ENCODE measurements at places on chromosomes 6 and 20. TPM values are rescaled to one million over a fixed set of nuclear protein-coding genes. Genes with fewer than 3 reads are reported as not detected.

- peak overlapping the region; percentile 95 for H3K27ac ChIP-seq
- H3K4me1 ChIP-seq, result no peaks in the 10 kb centered on the region
- peak; percentile 65 for DNase-seq
- H3K4me3 ChIP-seq, result peak overlapping the region; percentile 98
These were observed 585 bp downstream of the PIM1 start for GRCh38 chr6:37170273-37171200.

- H3K4me3 ChIP-seq, result peak overlapping the region; percentile 61
- H3K27me3 ChIP-seq, result no peaks in the 10 kb centered on the region
- peak overlapping the region; percentile 73 for H3K27ac ChIP-seq
These were observed 1.5 kb downstream of the SYNDIG1 start for GRCh38 chr20:24470746-24471582.

GUCA1A gene
- total RNA-seq, result not detected

- H3K27ac ChIP-seq, result no peak overlapping the region
- no peak overlapping the region for H3K4me3 ChIP-seq
- no peaks in the 10 kb centered on the region for H3K27me3 ChIP-seq
These were observed 49.5 kb upstream of the FBXO30 start for GRCh38 chr6:145863988-145864616.

DNA sequence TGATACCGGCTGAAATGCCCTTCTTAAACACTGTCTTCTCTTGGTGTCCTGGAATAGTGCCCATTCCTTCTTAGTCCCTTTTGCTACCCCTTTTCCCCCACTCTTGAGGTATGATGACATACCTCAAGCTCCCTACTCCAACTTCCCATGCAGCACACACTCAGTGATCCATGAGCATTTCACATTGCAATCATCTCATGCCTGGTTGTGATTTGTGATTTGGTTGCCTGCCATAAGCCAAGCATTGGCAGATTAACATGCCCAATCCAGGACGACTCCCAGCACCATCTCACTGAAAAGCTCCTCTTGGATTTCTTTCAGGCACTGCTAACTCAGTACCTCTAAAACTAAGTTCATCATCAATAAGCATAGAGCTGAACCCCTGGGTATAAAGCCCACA, 14.7 kb upstream of the PTPRA start:
- H3K27me3 ChIP-seq, result no peaks in the 10 kb centered on the region
- H3K27ac ChIP-seq, result no peak overlapping the region
- H3K4me3 ChIP-seq, result no peak overlapping the region

SNAP25 gene
- 9.3 TPM for total RNA-seq

EYS gene
- total RNA-seq, result not detected

DNA sequence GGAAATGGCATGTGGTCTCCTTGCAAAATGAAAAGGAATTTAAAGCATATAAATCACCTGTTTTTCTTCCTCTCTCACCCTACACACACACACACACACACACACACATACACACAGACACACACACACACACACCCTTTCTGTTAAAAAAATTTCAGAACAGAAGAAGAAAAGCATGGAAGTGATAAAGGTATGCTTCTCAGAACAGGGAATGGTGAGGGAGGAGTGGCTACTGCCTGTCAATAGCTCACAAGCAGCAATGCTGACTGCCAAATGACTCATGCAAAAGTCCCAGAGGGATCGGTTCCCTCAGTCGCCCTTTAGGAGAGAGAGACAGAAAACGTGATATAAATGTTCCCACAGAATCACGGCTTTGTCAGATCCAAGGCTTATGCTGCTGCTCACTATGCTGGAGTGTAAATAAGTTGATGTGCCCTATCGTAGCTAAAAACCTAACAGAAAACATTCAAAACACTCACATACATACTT, 102.6 kb downstream of the IBTK start:
- no peak overlapping the region for H3K4me3 ChIP-seq
- H3K36me3 ChIP-seq, result no peaks in the 10 kb centered on the region
- no peaks in the 10 kb centered on the region for H3K27me3 ChIP-seq
- DNase-seq, result peak; percentile 76
- peak overlapping the region; percentile 89 for H3K27ac ChIP-seq
- no peaks in the 10 kb centered on the region for H3K4me1 ChIP-seq

GRCh38 chr20:64138276-64138815, 25.9 kb upstream of the MYT1 start:
- no peak for DNase-seq
- no peaks in the 10 kb centered on the region for H3K36me3 ChIP-seq
- H3K4me3 ChIP-seq, result no peak overlapping the region
- no peaks in the 10 kb centered on the region for H3K27me3 ChIP-seq
- no peaks in the 10 kb centered on the region for H3K4me1 ChIP-seq

CD83 gene
- 1.7 TPM for total RNA-seq

CCN5 gene
- total RNA-seq, result 118 TPM

- peaks cover 28% of the 10 kb centered on the region for H3K36me3 ChIP-seq
- H3K27me3 ChIP-seq, result no peaks in the 10 kb centered on the region
- H3K27ac ChIP-seq, result no peak overlapping the region
These were observed 36.9 kb upstream of the FANCE start for GRCh38 chr6:35415065-35415891.

- H3K4me3 ChIP-seq, result peak within 1 kb of the TSS; percentile 81
- no peaks in the 10 kb centered on the region for H3K36me3 ChIP-seq
- H3K27me3 ChIP-seq, result no peaks in the 10 kb centered on the region
- DNase-seq, result peak; percentile 93
- H3K4me1 ChIP-seq, result peaks cover 23% of the 10 kb centered on the region
These were observed at the start of gene BACH2 for GRCh38 chr6:90296341-90297114. BACH2 (minus strand) TSS chr6:90296843; CDS start chr6:90008844, 287,999 bp downstream.

DNA sequence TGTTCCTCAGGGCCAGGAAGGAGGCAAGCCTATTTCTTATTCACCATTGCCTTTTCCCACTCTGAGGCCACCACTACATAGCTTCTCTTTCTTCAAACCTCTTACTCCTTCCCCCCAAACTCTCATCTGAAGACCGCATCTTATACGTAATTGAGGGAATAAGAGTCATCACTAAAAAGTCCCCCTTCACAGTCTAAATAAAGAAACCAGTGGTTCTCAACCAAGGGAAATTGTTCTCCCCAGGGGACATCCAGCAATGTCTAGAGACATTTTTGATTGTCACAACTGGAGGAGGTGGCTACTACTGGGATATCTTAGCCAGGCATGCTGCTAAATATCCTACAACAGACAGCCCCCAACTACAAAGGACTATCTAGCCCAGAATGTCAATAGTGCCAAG, 327.6 kb upstream of the CNR1 start:
- no peak overlapping the region for H3K4me3 ChIP-seq
- H3K36me3 ChIP-seq, result no peaks in the 10 kb centered on the region
- H3K4me1 ChIP-seq, result no peaks in the 10 kb centered on the region
- DNase-seq, result no peak
- H3K27me3 ChIP-seq, result no peaks in the 10 kb centered on the region

- H3K27me3 ChIP-seq, result no peaks in the 10 kb centered on the region
- no peaks in the 10 kb centered on the region for H3K36me3 ChIP-seq
- no peak overlapping the region for H3K4me3 ChIP-seq
- H3K4me1 ChIP-seq, result no peaks in the 10 kb centered on the region
- DNase-seq, result no peak
- no peak overlapping the region for H3K27ac ChIP-seq
These were observed 89.4 kb upstream of the PAK5 start for GRCh38 chr20:9928281-9928737.

GRCh38 chr6:27352850-27353249, 35.7 kb upstream of the ZNF391 start:
- no peaks in the 10 kb centered on the region for H3K4me1 ChIP-seq
- no peak overlapping the region for H3K27ac ChIP-seq
- no peak overlapping the region for H3K4me3 ChIP-seq
- no peak for DNase-seq
- no peaks in the 10 kb centered on the region for H3K27me3 ChIP-seq
- no peaks in the 10 kb centered on the region for H3K36me3 ChIP-seq

DNA sequence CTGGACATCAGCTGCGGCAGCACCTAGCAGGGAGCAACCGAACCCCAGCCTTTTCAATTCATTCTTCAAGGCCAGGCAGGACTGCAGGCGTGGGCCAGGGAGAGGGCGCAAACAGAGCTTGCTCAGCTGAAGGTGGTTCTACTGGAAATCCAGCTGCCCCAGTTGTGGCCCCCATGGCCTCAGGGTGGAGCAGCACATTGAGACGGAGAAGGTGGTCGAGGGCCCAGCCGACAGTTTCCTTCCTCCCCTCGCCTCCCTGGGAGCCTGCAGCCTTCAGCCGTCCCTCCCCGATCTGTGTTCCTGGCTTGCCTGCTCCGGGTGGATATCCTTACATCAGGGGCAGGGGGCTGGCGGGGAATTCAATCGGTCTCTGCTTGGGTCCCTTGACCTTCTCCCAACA, 217.8 kb downstream of the ANKRD60 start:
- no peak for DNase-seq
- H3K27me3 ChIP-seq, result no peaks in the 10 kb centered on the region
- H3K4me3 ChIP-seq, result no peak overlapping the region
- no peaks in the 10 kb centered on the region for H3K4me1 ChIP-seq

- no peaks in the 10 kb centered on the region for H3K36me3 ChIP-seq
- H3K27ac ChIP-seq, result no peak overlapping the region
- H3K4me3 ChIP-seq, result no peak overlapping the region
- no peaks in the 10 kb centered on the region for H3K27me3 ChIP-seq
These were observed 24.4 kb upstream of the SLC17A3 start for GRCh38 chr6:25898289-25898977.

DDR1 gene
- total RNA-seq, result 61.7 TPM

DNA sequence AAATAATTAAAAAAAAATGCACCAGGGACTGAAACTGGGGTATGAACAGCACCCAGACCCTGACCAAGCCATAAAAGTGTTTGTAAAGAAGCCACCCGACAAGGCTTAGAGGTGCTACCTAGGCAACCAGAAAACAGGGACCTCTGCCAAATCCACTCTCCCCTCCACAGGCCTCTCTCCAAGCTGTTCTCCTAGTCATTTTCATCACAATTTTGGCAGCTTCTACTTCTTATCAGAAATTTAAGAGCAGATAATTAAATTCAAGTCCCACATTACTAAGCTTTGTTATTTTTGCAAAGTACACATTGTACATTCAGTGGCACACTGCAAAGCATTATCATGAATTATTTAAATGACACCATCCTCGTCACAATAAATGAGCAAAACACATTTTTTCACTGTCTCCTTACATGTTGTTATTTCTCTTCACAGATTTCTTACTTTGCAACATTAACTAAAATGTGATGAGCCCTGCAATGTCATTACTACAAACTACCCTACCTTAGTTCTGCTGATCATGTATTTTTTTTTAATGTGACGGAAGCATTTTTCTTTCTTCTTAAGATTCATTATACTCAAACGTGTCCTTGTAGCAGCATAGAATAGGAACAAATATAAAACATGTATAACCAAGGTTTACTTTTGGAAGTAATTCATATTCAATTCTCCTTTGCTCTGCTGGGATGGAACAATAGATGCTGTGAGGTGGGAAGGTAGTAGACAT, 38.1 kb downstream of the ECT2L start:
- no peaks in the 10 kb centered on the region for H3K27me3 ChIP-seq
- peak overlapping the region; percentile 53 for H3K27ac ChIP-seq
- peaks cover 16% of the 10 kb centered on the region for H3K4me1 ChIP-seq
- DNase-seq, result no peak
- H3K4me3 ChIP-seq, result peak overlapping the region; percentile 11
- H3K36me3 ChIP-seq, result no peaks in the 10 kb centered on the region

- H3K27ac ChIP-seq, result no peak overlapping the region
- no peaks in the 10 kb centered on the region for H3K4me1 ChIP-seq
- no peak for DNase-seq
- no peaks in the 10 kb centered on the region for H3K27me3 ChIP-seq
These were observed 75.4 kb downstream of the ADGRB3 start for GRCh38 chr6:68710496-68710895.

GRCh38 chr6:164039954-164040375, 625.4 kb downstream of the QKI start:
- DNase-seq, result no peak
- no peaks in the 10 kb centered on the region for H3K27me3 ChIP-seq
- H3K27ac ChIP-seq, result no peak overlapping the region

GRCh38 chr6:138183790-138184134, 22.0 kb downstream of the ARFGEF3 start:
- H3K4me3 ChIP-seq, result no peak overlapping the region
- no peak for DNase-seq
- H3K4me1 ChIP-seq, result no peaks in the 10 kb centered on the region
- no peaks in the 10 kb centered on the region for H3K36me3 ChIP-seq
- no peak overlapping the region for H3K27ac ChIP-seq

AKAP12 gene
- total RNA-seq, result 40.1 TPM

- H3K27ac ChIP-seq, result no peak overlapping the region
- H3K27me3 ChIP-seq, result no peaks in the 10 kb centered on the region
- no peak for DNase-seq
- no peaks in the 10 kb centered on the region for H3K4me1 ChIP-seq
- no peak overlapping the region for H3K4me3 ChIP-seq
These were observed 57.8 kb downstream of the IL22RA2 start for GRCh38 chr6:137115658-137116057.

DNA sequence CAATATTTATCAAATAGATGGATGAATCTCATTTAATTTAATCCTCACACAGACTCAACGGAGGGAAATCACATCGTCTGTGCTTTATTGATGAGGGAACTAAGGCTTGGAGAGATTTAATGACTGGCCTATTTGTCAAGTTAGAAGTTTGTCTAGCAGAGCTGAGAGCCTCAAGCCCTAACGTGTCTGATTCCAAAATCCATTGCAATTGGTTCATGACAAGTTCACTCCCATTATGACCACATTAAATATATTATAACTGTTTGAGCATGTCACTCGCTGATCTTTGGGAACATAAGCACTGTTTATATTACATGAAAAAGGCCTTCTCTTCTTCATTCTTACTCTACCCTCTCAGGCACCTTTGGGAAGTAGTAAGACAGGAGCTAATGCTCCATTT, 89.4 kb upstream of the SIRPA start:
- no peaks in the 10 kb centered on the region for H3K27me3 ChIP-seq
- H3K4me1 ChIP-seq, result peaks cover 36% of the 10 kb centered on the region
- no peak overlapping the region for H3K4me3 ChIP-seq
- DNase-seq, result no peak
- H3K36me3 ChIP-seq, result no peaks in the 10 kb centered on the region
